ENCODE measurements at places on chromosomes 1 and 21.

GRCh38 chr1:58886611-58887010 lies 102.8 kb upstream of the JUN start:
- peak; percentile 26 for DNase-seq

- no peak for DNase-seq
Observed at GRCh38 chr1:29800522-29800956, 564.2 kb downstream of the PTPRU start.

- DNase-seq, result no peak
Observed at GRCh38 chr1:25524568-25525360, 18.6 kb upstream of the LDLRAP1 start.

DNA sequence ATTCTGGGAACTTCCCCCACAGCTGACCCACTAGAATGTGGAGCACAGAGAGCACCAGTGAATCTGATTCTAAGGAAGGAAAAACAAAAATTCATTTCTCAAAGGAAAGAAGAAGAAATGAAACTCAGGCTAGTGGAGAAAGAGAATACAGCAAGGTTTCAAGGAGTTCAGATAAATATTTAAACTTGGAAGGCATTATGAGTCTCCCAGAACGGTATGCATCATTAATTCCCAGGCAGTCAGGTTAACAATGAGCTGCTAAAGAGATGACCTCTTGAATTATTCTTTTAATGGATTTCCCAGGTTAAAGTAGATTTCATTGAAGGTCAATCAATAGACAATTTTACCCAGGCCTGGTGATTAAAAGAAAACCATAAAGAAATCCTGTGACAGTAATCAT lies 103.6 kb upstream of the KAZN start:
- DNase-seq, result no peak

- DNase-seq, result no peak
Observed at GRCh38 chr1:38173157-38173831, 126.7 kb upstream of the POU3F1 start.

- DNase-seq, result peak; percentile 22
Observed at GRCh38 chr1:154329551-154330131, 4.3 kb downstream of the ATP8B2 start.

- DNase-seq, result no peak
Observed at GRCh38 chr1:91884459-91885212, 1.3 kb downstream of the TGFBR3 start.

GRCh38 chr21:38661197-38661871 lies 144.4 kb upstream of the ETS2 start:
- DNase-seq, result no peak

DNA sequence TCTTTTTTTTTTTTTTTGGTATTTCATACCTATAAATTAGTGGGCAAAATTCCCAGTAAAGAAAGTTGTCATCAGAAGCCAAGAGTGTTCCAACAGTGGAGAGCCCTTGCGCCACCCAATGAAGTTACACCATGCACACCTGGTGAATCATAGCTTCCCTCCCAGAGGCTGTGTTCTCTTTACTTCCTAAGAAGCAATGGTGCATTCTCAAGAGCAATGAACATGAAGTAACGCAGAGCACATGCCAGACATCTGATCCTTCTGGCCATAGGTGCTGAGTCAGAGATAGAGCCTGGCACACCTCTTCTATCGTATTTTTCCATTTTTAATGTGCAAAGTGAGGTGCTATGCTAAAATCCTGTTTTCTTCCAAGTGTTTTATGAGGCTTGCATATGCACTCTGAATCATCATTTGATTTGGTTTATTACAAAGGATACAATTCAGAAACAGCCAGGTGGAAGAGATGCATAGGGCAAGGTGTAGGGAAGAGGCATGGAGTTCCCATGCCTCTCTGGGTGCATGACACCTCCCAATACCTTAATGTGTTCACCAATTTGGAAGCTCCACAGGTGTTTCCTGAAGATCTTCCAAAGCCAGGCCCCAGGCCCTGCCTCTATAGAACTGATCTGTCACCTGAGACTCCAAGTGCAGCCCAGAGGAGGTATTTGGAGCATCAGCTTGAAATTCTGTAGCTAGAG lies 408.0 kb downstream of the SIPA1L2 start:
- DNase-seq, result peak; percentile 17

- peak; percentile 64 for DNase-seq
Observed at GRCh38 chr21:45767071-45768006, 123.8 kb downstream of the PCBP3 start.

GRCh38 chr1:46447499-46448108 lies 42.0 kb upstream of the DMBX1 start:
- no peak for DNase-seq

- no peak for DNase-seq
Observed at GRCh38 chr1:101136739-101137138, 100.1 kb upstream of the S1PR1 start.

- DNase-seq, result no peak
Observed at GRCh38 chr1:212620293-212620692, 11.7 kb downstream of the ATF3 start.

GRCh38 chr1:145782272-145783099 lies 41.4 kb downstream of the RNF115 start:
- peak; percentile 91 for DNase-seq

- DNase-seq, result no peak
Observed at GRCh38 chr1:46526691-46527291, 24.7 kb downstream of the KNCN start.

DNA sequence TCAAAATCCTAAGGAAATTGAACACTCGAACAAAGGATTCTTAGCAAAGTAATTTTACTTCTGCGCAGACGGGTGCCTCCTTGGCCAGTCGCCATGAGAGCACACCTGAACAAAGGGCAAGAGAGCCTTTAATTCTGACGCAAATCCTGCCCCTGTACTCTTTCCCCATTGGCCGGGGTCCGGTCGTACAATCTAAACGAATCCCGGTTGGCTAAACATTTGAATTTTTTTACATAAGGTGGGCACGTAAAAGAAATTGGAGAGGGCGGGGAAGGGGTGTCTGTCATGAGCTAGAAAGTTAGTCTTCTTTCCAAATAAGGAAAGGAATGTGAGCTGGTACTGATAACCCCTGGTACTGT lies 8.2 kb upstream of the IL22RA1 start:
- no peak for DNase-seq

- peak; percentile 17 for DNase-seq
Observed at GRCh38 chr1:91885213-91885715, 687 bp downstream of the TGFBR3 start.

GRCh38 chr1:86852289-86852688 lies 61.6 kb downstream of the SELENOF start:
- no peak for DNase-seq

GRCh38 chr1:208047975-208048374 lies 137.1 kb upstream of the CD34 start:
- no peak for DNase-seq

GRCh38 chr1:62772607-62773295 lies 11.2 kb upstream of the ATG4C start:
- DNase-seq, result no peak

- peak; percentile 89 for DNase-seq
Observed at GRCh38 chr1:52055066-52055865, at the start of gene TXNDC12. Gene TXNDC12, minus strand, starts transcription at chr1:52055191. Its CDS starts 95 bp downstream, at chr1:52055096.

GRCh38 chr1:83500531-83500930 lies 498.4 kb downstream of the TTLL7 start:
- DNase-seq, result no peak

Data from fibroblast of skin of right quadriceps (primary cell).